ENCODE measurements at places on chromosomes 6 and 20. TPM values are rescaled to one million over a fixed set of nuclear protein-coding genes. Genes with fewer than 3 reads are reported as not detected.
A peak's percentile ranks its signal among the peaks of the same experiment; 100 is the strongest.

- DNase-seq = no peak
Measured at GRCh38 chr20:12555369-12555768, 453.4 kb upstream of the SPTLC3 start.

DNA sequence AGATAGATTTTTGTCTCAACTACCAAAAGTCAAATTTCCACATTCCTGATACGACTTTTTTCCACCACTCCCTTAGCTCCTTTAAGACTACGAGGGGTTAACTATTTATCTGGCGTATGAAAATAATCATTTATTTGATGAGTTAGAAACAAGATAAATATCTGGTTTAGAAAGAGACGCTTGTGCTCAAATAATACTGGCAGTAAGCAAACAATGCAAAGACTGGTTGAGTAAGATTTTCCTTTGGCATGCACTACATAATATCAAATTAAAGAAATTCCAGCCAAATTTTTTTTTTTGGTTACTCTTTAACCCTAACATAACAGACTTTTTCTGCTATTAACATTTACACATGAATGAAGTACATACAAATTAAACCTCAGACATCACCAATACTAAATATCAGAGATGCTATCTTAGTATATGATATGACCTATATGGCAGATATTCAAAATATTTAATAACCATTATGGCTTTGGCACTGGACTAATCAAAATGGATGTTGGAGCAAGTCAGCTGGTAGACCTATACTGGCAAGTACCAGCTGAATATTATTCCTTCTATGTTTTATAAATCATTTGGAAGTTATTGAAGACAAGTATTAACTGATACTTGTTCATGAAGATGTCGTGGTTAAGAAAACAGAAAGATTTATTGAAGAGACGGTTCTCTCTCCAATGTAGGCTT is 345.3 kb downstream of the TFAP2B start:
- DNase-seq = no peak

GRCh38 chr6:35219683-35220326 is 6.0 kb downstream of the SCUBE3 start:
- no peak for DNase-seq

RBM38 gene
- polyA plus RNA-seq = 51.5 TPM

DNA sequence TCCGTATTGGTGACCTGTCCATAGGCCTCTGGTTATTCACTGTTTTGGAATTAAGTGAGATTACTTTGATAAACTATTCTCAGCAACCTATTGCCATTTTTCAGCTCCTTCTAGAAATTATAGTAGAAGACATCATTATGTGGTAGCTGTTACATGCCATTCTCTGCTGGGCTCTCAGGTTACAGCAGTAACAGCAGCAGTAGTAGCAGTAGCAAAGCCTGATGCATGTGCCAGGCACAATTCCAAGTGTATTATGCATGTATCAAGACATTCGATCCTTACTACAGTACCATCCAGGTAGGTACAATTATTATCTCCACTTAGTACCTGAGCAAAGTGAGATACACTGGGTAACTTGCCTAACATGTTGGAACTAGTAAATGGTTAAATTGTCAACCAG is 74.3 kb downstream of the RPS12 start:
- DNase-seq = no peak

RSPH4A gene
- polyA plus RNA-seq = 0.87 TPM

GRCh38 chr6:117908246-117909068 is 1.4 kb downstream of the SLC35F1 start:
- DNase-seq = no peak

- no peak for DNase-seq
Measured at GRCh38 chr20:57900226-57900905, 190.6 kb upstream of the PMEPA1 start.

GRCh38 chr20:60039526-60039925 is 81.3 kb downstream of the CDH26 start:
- DNase-seq = no peak

DNA sequence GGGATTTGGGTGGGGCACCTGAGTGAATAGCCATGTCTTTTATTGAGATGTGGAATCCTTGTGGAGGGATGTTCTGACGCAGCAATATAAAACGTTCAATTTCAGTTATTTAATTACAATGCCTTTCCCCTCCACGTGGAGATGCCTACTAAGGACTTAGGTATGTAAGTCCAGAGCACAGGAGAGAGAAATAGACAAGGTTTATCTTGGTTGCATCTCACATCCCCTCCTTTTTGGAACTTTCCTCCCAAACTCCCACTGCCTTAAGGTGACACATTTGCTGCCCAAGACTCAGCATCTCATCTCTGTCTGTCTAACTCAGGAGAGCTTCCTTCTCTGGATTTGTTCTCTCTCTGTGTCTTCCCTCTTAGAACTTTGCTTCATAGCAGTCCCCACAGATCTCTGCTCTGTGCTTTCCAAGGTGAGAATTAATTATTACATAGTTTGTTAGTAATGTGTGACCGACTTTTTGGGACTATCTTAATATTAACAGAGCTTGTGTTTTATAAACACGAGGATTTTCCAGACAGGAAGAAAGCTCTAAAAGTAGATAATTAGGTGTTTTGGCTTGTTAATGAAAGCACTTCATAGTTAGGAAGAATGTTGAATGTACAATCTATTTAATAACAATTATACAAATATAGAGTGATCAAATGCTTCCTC is 52.6 kb downstream of the COL19A1 start:
- no peak for DNase-seq

PHACTR1 gene
- 9.6 TPM for polyA plus RNA-seq

LRRC73 gene
- 0.26 TPM for polyA plus RNA-seq

GRCh38 chr20:1338801-1339200 is 9.9 kb upstream of the SDCBP2 start:
- DNase-seq = no peak

- DNase-seq = no peak
Measured at GRCh38 chr20:32319100-32319499, 39.0 kb upstream of the ASXL1 start.

IRF4 gene
- polyA plus RNA-seq = 2.4 TPM

ENPP5 gene
- 3.2 TPM for polyA plus RNA-seq

DNA sequence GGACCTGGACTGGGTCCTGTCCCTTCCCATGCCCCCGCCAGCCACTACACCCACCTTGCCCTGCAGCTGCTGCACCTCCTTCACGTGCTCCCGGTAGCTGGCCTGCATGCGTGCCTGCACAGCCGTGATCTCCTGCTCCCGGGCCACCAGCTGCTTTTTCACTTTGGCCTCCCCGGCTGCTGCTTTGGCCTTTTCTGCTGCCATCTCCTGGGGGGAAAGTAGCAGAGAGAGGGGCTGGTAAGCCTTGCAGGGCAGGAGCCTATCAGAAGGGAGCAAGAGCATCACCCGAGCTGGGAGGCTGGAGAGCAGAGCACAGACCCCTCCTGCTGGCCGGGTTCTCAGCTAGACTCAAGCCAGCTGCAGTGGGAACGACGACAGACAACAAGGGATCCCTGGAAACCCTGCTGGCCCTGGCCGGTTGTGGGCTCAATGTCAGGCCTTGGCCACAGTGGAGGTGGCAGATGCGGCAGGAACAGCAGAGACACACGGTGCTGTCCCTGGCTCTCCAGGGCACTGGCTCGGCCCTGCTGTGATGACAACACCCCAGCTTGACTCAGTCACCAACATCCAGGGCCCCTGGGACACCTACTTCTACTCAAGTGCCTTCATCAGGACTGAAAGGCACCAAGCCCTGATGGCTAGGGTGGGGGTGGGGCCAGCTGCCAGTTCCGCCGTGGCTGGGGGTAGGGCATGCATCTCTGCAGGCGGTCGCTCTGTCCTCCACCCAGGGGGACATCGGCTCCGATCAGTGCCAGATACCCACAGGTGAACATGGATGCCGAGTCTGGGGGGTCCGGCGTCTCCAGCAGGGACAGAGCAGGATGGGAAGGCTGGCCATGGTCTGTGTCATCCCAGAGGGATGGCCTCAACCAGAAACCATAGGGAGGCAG is 45.3 kb downstream of the RRBP1 start:
- DNase-seq = peak; percentile 56

DNA sequence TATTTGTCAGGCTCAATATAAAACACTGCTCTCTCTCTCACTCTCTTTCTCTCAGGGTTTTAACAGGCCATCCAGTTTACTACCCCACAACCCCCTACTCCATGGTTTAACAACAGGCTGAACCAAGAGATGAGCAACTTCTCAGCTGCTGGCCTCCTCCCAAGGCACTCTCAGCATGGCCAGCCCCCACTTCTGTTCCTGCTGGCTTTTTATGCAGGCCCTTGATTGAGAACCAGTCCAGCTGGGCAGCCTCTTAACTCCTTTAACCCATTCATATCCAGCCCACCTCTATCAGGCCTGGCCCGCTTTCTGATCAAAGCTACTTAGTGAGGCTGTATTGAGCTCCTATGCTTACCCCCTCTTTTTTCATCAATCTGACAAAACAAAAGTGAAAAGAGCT is 346.8 kb upstream of the POU3F2 start:
- DNase-seq = no peak

DNA sequence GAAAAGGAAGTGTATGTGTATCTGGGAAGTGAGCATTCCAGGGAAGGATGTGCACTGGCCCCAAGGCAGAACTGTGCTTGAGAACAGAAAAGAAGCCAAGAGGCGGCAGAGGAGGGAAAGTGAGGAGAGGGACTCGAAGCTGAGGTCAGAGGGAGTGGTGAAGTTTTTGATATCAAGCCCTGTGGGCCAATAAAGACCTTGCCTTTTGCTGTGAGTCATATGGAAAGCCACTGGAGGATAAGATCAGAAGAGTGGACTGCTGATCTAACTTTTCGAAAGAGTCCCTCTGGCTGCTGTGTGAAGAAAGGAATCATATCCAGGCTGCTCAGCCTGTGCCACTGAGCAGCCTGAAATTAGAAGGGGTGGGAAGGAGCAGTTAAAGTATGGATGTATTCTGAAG is 99.4 kb downstream of the EYA4 start:
- peak; percentile 13 for DNase-seq

- DNase-seq = peak; percentile 97
Measured at GRCh38 chr6:37244430-37245310, 12.9 kb upstream of the TBC1D22B start.

- no peak for DNase-seq
Measured at GRCh38 chr6:148657048-148657447, 89.8 kb upstream of the UST start.

DNA sequence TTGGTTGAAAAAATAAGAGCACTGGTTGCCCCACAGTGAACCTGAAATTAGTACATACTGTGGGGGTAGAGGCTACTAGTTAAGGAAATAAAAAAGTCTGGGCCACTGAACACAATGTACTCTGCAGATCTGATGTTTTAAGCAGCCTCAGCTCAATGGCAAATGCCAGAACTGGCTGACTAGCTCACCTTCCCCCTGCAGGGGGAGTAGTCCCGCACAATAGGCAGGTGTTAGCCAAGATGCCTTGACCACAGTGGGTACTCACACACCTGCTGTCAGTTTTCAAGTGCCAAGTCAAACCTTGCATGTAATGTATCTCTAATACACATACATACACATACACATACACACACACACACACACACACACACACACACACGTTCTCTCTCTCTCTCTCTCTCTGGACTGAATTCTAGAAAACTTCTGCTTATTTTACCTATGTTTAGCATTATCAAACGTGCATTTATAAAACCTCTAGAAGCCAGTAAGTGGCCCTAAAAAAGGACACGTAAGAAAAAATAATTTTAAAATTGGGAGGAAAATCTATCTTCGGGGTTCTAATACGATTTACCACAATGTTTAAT is 36.1 kb downstream of the GMDS start:
- no peak for DNase-seq

UQCC2 gene
- polyA plus RNA-seq = 85.8 TPM

Data from muscle of back (tissue), 13 donors.